ENCODE measurements at places on chromosomes 7 and 10.

GRCh38 chr7:142927949-142928348, 5.6 kb downstream of the TRPV5 start:
- DNase-seq: no peak

GRCh38 chr7:155860840-155861479, 48.7 kb upstream of the SHH start:
- no peak for DNase-seq

- DNase-seq: no peak
Measured at GRCh38 chr7:53504914-53505313, 469.5 kb downstream of the POM121L12 start.

GRCh38 chr10:130171196-130171595, 35.0 kb downstream of the GLRX3 start:
- DNase-seq: no peak

Measured in activated naive CD8-positive, alpha-beta T cell treated with anti-CD3 and anti-CD28 coated beads, Interleukin-2, amount 10 ng/mL, durations not matched to agents 7 days and 5 days (primary cell).